ENCODE measurements at places on chromosomes 3 and 15.
A peak's percentile ranks its signal among the peaks of the same experiment; 100 is the strongest.

GRCh38 chr15:62935300-62936081 is 107.1 kb upstream of the TPM1 start:
- DNase-seq, result no peak

GRCh38 chr3:41690766-41691563 is 270.9 kb downstream of the ULK4 start:
- DNase-seq, result no peak

GRCh38 chr3:93969997-93970396 is 3.7 kb downstream of the PROS1 start:
- DNase-seq, result no peak

DNA sequence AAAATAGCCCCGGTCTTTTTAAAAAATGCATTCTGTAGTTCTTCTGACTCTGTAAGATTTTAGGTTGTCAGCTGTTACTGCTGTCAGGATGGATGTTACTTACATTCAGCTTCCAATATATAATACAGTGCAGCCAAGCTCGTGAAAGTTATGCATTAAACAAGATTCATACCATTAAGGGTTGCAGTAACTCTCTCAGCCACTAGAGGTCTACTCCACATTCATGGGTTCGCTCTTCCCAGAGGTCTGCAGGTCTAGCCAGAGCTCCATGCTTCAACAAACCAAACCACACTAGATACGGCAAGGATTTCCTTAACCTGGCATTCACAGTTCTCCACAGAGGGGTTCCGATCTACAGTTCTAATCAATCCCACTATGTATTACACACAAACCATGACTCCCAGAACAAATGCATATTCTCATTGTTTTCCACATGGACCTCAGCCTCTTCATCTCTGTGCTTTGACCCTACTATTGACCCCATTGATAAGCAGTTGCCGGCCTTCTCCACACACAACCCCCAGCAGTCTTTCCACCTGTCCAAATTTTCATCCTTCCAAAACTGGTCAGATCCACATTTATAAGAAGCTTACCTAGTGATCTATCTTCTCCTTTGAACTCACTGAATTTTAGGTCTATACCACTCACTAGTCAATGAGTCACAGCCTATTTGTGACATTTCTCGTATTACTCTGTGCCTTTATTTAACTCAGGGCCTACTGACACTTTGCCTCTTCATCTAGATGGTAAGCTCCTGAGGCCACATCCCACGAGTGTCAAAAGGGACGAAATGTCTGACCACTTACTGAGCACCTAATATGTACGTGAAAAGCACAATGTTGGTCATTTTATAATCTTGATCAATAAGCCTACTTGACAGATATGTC is 33.7 kb downstream of the RORA start:
- peak; percentile 65 for DNase-seq

- no peak for DNase-seq
These were observed 963.5 kb downstream of the NTRK3 start for GRCh38 chr15:87293031-87293430.

- DNase-seq, result no peak
These were observed 46.4 kb downstream of the LRIG1 start for GRCh38 chr3:66454464-66454859.

DNA sequence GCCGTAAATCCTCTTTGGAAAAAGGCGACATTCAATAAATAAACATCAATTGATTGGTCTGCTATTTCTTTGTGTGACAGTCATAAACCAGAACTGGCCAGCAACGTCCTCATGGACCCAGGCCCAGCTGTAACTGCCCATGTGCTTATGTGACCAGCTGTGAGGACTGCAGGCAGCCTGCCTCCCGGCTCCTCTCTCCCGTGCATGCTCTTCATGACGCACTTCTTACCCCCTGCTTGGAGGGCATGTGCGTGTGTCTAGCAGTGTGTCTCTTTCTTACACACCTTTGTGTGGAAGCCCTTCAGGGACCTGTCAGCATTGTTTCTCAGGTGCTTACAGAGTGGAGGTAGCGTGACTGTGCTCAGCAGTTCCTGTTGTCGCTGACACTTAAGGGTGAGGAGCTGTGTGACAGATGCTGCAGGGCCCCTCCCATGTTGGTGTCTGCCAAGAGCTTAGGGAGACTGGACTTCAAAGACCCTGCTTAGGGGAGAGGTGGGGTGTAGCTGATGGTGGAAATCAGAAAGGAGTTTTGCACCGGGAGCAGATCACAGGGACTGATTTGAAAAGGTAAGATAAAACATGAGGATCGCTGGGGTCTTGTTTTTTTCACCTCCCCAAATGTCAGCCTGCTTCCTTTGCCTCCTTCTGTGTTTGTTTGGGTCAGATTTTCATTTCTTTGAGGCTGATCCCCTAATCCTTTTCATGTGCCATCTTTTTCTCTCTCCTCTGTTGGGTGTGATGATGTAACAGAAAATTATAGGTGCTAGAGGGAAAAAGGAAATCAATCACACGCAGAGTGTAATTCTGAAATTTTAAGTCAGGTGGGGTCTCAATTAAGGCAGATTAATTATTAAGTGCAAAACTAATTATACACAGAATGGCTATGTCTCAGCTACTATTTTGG is 2.1 kb downstream of the PODXL2 start:
- no peak for DNase-seq

Measured in suppressor macrophage treated with lipopolysaccharide for 1 hour (primary cell).